T-helper 2 cell treated with Interferon-gamma antibody and Interleukin-4, amounts not matched to agents 5 μg/mL and 100 μg/mL, for 36 hours (primary cell): ENCODE measurements at places on chromosomes 11 and 22.

- H3K4me3 ChIP-seq: no peak overlapping the region
- no peak overlapping the region for H3K27ac ChIP-seq
- H3K36me3 ChIP-seq: peaks cover 4% of the 10 kb centered on the region
- no peaks in the 10 kb centered on the region for H3K4me1 ChIP-seq
Observed at GRCh38 chr11:120089036-120090001, 48.6 kb downstream of the TRIM29 start.

GRCh38 chr22:44167501-44167900 is 13.2 kb upstream of the PARVG start:
- no peak overlapping the region for H3K4me3 ChIP-seq
- no peak overlapping the region for H3K27ac ChIP-seq
- no peaks in the 10 kb centered on the region for H3K4me1 ChIP-seq
- H3K27me3 ChIP-seq: no peaks in the 10 kb centered on the region
- no peak for DNase-seq

- no peak overlapping the region for H3K4me3 ChIP-seq
- H3K27ac ChIP-seq: no peak overlapping the region
- no peaks in the 10 kb centered on the region for H3K27me3 ChIP-seq
- H3K4me1 ChIP-seq: no peaks in the 10 kb centered on the region
Observed at GRCh38 chr11:125022551-125022950, 40.6 kb upstream of the SLC37A2 start.

- H3K27ac ChIP-seq: no peak overlapping the region
- H3K36me3 ChIP-seq: peaks cover 4% of the 10 kb centered on the region
- DNase-seq: no peak
- peaks cover 10% of the 10 kb centered on the region for H3K4me1 ChIP-seq
- H3K4me3 ChIP-seq: no peak overlapping the region
Observed at GRCh38 chr11:110525883-110526282, 96.1 kb downstream of the FDX1 start.

GRCh38 chr11:65900125-65900898 is at the start of gene FOSL1:
FOSL1 (minus strand) TSS chr11:65900388; CDS start chr11:65900339, 49 bp downstream.
- peak within 1 kb of the TSS; percentile 78 for H3K27ac ChIP-seq
- H3K4me3 ChIP-seq: peak within 1 kb of the TSS; percentile 71
- peaks cover 4% of the 10 kb centered on the region for H3K36me3 ChIP-seq
- H3K4me1 ChIP-seq: peaks cover 23% of the 10 kb centered on the region

DNA sequence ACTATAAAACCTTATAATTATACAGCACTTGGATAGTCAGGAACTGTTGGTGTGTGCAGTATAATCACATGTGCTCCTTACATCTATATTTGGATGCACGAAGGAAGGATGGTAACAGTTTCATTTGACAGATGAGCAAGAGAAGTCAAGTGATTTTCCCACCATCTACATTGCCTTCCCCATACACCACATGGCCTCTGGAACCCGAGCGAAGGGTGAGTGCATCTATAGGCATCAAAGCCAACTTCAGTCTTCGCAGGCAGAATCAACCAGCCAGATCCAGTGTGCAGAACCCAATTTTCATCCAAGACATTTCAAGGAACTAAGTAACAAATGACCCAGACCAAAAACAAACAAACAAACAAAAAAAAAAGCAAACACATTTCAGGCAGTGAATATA is 85.1 kb upstream of the BLID start:
- no peaks in the 10 kb centered on the region for H3K36me3 ChIP-seq
- peaks cover 12% of the 10 kb centered on the region for H3K27me3 ChIP-seq
- no peak for DNase-seq
- peaks cover 1% of the 10 kb centered on the region for H3K4me1 ChIP-seq
- no peak overlapping the region for H3K27ac ChIP-seq
- no peak overlapping the region for H3K4me3 ChIP-seq

- no peaks in the 10 kb centered on the region for H3K27me3 ChIP-seq
- H3K4me3 ChIP-seq: no peak overlapping the region
- no peak for DNase-seq
- H3K4me1 ChIP-seq: no peaks in the 10 kb centered on the region
Observed at GRCh38 chr11:15499674-15500073, 385.0 kb downstream of the INSC start.

GRCh38 chr11:30893318-30893717 is 307.2 kb upstream of the MPPED2 start:
- no peaks in the 10 kb centered on the region for H3K4me1 ChIP-seq
- H3K36me3 ChIP-seq: no peaks in the 10 kb centered on the region
- H3K27me3 ChIP-seq: no peaks in the 10 kb centered on the region
- H3K4me3 ChIP-seq: no peak overlapping the region
- DNase-seq: no peak

GRCh38 chr22:45296628-45297297 is 12.0 kb downstream of the UPK3A start:
- peaks cover 11% of the 10 kb centered on the region for H3K4me1 ChIP-seq
- H3K27ac ChIP-seq: peak overlapping the region; percentile 31
- no peak for DNase-seq

DNA sequence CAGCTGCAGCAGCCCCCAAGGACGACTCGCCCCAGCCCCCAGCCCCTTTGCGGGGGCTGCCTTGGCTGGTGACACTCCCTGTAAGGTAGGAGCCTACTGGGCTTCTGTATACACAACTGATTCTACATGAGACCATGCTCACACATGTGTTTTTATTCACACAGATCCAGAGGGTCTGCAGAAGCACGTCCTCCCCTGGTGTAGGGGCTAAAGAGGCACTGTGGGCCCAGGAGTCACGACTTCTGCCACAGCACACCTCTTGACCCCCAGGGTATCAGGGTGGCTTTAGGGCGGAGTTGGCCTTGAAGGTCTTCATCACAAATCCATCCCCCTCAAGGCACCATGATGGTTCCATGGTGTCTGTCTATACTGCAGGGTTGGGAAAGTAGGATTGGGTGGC is 931.2 kb downstream of the TBC1D22A start:
- no peak overlapping the region for H3K27ac ChIP-seq
- no peaks in the 10 kb centered on the region for H3K27me3 ChIP-seq
- no peak overlapping the region for H3K4me3 ChIP-seq
- H3K4me1 ChIP-seq: no peaks in the 10 kb centered on the region
- DNase-seq: no peak

- no peaks in the 10 kb centered on the region for H3K4me1 ChIP-seq
- DNase-seq: no peak
- no peak overlapping the region for H3K4me3 ChIP-seq
- H3K36me3 ChIP-seq: no peaks in the 10 kb centered on the region
Observed at GRCh38 chr11:118682372-118682771, 2.9 kb upstream of the TREH start.

- DNase-seq: no peak
- no peaks in the 10 kb centered on the region for H3K4me1 ChIP-seq
- H3K27ac ChIP-seq: no peak overlapping the region
- H3K27me3 ChIP-seq: no peaks in the 10 kb centered on the region
- no peaks in the 10 kb centered on the region for H3K36me3 ChIP-seq
- no peak overlapping the region for H3K4me3 ChIP-seq
Observed at GRCh38 chr11:5004424-5005274, 10.0 kb downstream of the OR51L1 start.

DNA sequence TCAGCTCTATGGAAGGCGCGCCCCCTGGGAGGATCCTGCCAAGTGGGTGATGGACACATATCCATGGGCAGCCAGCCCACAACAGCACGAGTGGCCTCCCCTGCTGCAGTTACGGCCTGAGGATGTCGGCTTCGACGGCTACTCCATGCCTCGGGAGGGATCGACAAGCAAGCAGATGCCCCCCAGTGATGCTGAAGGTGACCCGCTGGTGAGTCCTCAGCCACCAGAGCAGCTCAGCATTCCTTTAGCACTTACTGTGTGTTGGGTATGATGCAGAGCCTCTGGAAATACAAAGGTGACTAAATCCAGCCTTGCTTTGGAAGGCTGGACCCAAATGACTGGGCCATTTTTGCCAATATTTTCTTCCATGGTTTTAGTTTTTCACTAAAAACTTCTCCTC is 45.7 kb downstream of the DBX1 start:
- no peak overlapping the region for H3K27ac ChIP-seq
- no peak for DNase-seq
- H3K27me3 ChIP-seq: no peaks in the 10 kb centered on the region
- H3K4me1 ChIP-seq: no peaks in the 10 kb centered on the region
- no peak overlapping the region for H3K4me3 ChIP-seq

DNA sequence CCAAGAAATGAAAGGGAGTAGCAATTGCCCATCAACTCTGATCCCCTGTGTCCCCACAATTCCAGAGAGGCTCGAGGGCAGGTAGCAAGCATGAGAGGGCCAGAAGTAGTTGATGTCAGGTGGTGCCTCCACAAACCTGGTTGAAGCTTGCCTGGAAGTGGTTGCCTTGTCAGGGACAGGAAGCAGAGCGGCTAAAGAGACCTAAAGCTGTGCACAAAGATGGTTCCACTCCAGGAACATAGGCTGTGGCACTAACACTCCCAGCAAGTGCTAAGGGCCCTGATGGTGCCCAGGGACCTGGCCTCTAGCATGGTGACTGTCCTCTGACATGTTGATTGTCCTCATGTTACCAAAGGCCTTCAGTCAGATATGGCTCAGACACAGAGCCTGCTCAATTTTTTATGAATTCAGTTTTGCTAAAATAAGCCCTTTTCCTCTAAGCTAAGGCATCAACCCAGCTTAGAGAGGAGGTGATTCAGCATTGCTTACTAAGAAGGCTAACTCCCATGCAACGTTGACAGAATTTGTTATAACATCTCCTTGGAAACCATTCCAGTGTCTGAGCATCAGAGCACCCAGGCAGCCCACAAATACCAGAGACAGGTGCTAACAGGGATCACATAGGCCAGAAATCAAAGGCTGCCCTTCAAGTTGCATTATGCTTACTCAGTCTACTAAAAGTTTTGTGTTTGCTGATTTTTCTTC is 196.3 kb upstream of the ARHGAP20 start:
- no peak for DNase-seq
- H3K27ac ChIP-seq: peak overlapping the region; percentile 74
- peaks cover 2% of the 10 kb centered on the region for H3K27me3 ChIP-seq
- H3K4me3 ChIP-seq: peak overlapping the region; percentile 63
- peaks cover 14% of the 10 kb centered on the region for H3K4me1 ChIP-seq

GRCh38 chr22:46240506-46240905 is 9.6 kb downstream of the CDPF1 start:
- H3K36me3 ChIP-seq: peaks cover 5% of the 10 kb centered on the region
- H3K4me3 ChIP-seq: peak overlapping the region; percentile 14
- no peak overlapping the region for H3K27ac ChIP-seq
- no peak for DNase-seq

- no peak overlapping the region for H3K27ac ChIP-seq
- no peak overlapping the region for H3K4me3 ChIP-seq
- H3K36me3 ChIP-seq: no peaks in the 10 kb centered on the region
- peaks cover 23% of the 10 kb centered on the region for H3K27me3 ChIP-seq
- H3K4me1 ChIP-seq: no peaks in the 10 kb centered on the region
- no peak for DNase-seq
Observed at GRCh38 chr11:94702481-94702880, 65.7 kb upstream of the AMOTL1 start.

DNA sequence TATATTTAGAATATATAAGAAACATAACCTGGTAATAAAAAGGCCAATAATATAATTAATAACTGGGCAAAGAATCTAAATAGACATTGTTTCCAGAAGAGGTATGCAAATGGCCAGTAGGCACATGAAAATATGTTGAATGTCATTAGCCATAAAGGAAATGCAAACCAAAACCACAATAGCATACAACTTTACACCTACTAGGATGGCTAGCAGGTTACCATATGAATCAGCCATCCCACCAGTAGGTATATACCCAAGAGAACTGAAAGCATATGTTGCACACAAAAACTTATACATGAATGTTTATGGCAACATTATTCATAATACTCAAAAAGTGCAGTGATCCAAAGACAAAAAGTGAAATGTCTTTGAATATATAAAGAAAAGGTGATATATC is 2.7 kb upstream of the OR2D2 start:
- no peak overlapping the region for H3K27ac ChIP-seq
- no peak overlapping the region for H3K4me3 ChIP-seq
- H3K4me1 ChIP-seq: no peaks in the 10 kb centered on the region
- no peaks in the 10 kb centered on the region for H3K36me3 ChIP-seq
- no peak for DNase-seq
- peaks cover 9% of the 10 kb centered on the region for H3K27me3 ChIP-seq

- no peak for DNase-seq
- H3K27ac ChIP-seq: no peak overlapping the region
- H3K4me3 ChIP-seq: no peak overlapping the region
- H3K36me3 ChIP-seq: no peaks in the 10 kb centered on the region
- peaks cover 6% of the 10 kb centered on the region for H3K27me3 ChIP-seq
Observed at GRCh38 chr11:120586728-120587127, 75.2 kb downstream of the GRIK4 start.

- peaks cover 18% of the 10 kb centered on the region for H3K27me3 ChIP-seq
- no peak overlapping the region for H3K4me3 ChIP-seq
- H3K4me1 ChIP-seq: no peaks in the 10 kb centered on the region
- DNase-seq: no peak
Observed at GRCh38 chr11:19767627-19768151, 55.1 kb downstream of the NAV2 start.

GRCh38 chr22:21807544-21808529 is 59.6 kb downstream of the MAPK1 start:
- H3K4me3 ChIP-seq: no peak overlapping the region
- H3K27me3 ChIP-seq: no peaks in the 10 kb centered on the region
- DNase-seq: no peak
- H3K4me1 ChIP-seq: peaks cover 18% of the 10 kb centered on the region
- H3K27ac ChIP-seq: no peak overlapping the region
- H3K36me3 ChIP-seq: peaks cover 41% of the 10 kb centered on the region

DNA sequence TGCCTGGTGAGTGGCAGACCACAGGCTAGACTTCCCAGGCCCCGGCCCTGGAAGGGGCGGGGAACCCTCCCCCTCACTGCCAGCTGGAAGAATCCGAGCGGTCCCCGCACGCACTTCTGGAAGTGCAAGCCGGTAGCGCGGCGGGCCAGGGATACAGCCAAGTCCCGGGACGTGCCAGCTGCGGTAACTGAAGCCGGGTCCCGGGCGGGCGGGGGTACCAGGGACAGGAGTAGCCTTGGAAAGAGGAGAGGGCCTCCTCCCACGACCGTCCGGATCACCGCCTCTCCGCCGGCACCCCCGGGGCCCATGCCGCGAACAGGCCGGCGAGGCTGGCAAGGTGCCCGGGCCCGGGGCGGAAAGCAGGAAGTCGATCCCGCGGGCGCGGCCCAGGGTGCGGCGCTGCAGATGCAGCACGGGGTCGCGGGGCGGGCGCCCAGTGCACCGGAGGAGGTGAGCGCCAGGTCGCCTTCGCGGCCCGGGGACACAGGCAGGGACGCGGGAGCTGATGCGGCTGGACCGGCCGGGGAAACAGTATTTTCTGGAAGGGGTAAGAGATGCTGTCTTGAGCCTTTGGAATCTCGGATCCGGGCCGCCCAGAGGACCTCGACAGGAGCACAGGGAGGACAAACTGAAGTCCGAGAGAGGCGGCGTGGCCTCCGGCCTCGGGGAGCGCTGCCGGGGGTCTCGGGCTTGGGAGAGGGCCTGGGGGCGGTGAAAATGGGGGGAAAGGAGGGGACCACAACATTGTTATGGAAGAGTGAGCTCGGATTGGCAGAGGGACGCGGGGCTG is 783 bp upstream of the SLC35C1 start:
- H3K36me3 ChIP-seq: peaks cover 18% of the 10 kb centered on the region
- peak; percentile 55 for DNase-seq
- H3K4me1 ChIP-seq: peaks cover 28% of the 10 kb centered on the region
- no peaks in the 10 kb centered on the region for H3K27me3 ChIP-seq

- H3K4me3 ChIP-seq: no peak overlapping the region
- no peaks in the 10 kb centered on the region for H3K4me1 ChIP-seq
- peaks cover 5% of the 10 kb centered on the region for H3K27me3 ChIP-seq
- H3K27ac ChIP-seq: no peak overlapping the region
Observed at GRCh38 chr11:129034001-129034400, 91.3 kb upstream of the TP53AIP1 start.

- peaks cover 42% of the 10 kb centered on the region for H3K27me3 ChIP-seq
- peaks cover 5% of the 10 kb centered on the region for H3K4me1 ChIP-seq
- DNase-seq: no peak
- no peaks in the 10 kb centered on the region for H3K36me3 ChIP-seq
- no peak overlapping the region for H3K27ac ChIP-seq
Observed at GRCh38 chr11:75238595-75239440, 1.8 kb upstream of the TPBGL start.
